MG63 (cell line): ENCODE measurements at places on chromosomes 16 and 17. TPM values are rescaled to one million over a fixed set of nuclear protein-coding genes. Genes with fewer than 3 reads are reported as not detected.

The PIRT gene
- total RNA-seq, result not detected in 2 replicates

- no peak for DNase-seq
Observed at GRCh38 chr16:26051063-26051462, 359.3 kb downstream of the HS3ST4 start.

The C17orf50 gene
- not detected in 2 replicates for total RNA-seq

DNA sequence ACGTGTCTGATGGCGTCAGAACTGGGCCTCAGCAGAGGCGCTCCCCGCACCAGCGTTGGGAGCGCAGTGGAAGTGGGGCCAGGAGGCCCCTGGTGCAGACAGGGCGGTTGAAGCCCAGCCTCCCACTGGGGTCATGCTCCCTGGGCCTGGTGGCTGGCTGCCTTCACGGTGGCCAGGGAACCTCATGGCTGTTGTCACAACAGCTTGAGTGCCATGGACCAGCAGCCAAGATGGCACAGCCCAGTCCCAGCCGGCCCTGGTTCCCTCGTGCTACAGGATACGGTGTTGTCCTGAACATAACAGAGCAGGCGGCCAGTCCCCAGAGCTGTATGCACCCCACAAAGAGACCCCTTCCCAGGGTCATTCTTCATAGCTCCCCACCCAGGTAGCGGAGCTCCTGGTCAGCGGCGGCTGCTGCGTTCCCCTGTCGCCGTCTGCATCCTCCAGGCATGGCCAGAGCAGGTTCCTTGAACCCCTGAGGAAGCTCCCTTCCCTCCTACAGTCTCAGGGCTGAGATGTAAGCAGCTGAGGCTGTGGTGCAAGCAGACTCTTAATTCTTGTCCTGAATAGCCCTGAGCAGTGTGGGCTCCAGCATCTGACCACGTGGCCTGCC, 29.7 kb downstream of the NME3 start:
- DNase-seq, result no peak

GRCh38 chr16:25005445-25006306, 9.5 kb downstream of the ARHGAP17 start:
- DNase-seq, result no peak

GRCh38 chr17:36921095-36921851, 16.0 kb upstream of the LHX1 start:
- no peak for DNase-seq

The CSH2 gene
- total RNA-seq, result not detected in 2 replicates

DNA sequence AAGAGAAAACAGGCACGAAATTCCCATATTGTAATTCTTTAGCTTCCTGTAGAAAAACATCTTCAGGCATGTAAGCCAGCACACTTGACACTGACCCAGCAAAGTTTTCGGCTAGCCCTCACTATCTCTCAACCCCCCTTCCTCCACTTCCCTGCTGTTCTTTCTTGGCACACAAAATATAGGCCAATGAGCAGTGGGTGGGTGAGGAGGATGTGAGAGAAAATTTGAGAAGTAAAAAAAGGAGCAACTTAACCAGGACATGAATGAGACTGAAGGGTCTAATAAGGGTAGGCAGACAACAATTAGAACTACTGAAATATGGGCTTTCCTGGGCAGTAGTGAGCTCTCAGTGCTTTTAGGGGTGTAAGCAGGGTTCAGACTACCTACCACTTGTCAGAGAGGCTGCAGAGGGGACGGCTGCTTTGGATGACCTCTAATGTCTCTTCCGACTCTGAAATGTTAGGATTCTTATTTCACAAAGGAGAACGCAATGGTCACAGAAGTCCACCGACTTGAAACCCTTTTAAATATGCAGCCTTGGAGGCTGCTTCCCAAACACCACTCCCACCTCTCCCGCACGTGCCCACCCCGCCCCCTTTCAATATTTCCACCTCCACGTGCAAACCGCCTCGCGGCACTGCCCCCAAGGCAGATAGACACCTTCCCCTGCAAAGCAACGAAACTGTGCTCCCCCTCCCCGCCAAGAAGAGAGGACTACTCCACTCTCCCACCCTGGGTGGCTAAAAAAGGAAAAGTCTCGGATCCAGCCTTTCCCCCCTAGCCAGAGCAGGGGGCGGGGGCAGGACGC, 889 bp downstream of the MBTD1 start:
- peak; percentile 55 for DNase-seq

GRCh38 chr16:77739559-77739892, 17.2 kb downstream of the NUDT7 start:
- DNase-seq, result peak; percentile 4

GRCh38 chr17:65328567-65328966, 191.4 kb downstream of the RGS9 start:
- DNase-seq, result no peak

DNA sequence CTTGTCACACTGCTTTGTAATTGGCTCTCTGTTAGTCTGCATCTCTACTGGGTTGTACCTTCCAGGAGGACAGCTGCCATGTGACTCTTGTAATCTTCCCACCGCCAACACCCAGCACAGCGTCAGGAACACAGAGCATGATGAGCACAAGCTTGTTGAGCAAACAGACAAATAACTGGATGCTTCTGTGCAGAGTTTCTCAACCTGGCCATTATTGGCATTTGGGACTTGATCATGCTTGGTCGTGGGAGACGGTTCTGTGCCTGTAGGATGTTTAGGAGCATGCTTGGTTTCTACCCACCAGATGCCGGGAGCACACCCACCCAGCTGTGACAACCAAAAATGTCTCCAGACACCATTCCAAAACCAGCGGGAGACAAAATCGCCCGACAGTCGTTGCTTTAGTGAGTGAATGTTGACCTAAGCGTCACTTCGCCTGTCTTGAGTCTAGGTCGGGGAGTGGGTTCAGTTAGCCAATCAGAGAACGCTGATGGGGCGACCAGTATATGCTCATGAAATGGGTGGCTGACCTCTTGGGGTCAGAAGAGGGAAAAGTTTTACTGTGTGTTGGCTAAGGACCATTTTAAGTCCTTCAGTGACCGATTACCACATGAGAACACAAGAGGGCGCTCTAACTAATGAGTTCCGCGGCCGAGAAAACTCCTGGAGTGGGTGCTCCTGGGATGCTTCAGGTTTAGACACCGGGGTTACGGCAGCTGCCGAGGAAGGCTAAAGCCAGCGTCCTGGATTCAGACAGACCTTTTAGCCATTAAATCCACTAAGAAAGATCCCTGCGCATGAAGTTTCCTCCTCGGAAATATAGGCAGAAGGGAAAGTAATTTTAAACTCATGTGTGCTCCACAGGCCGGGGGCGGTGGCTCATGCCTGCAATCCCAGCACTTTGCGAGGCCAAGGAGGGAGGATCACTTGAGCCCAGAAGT, 57.8 kb upstream of the TEX2 start:
- DNase-seq, result peak; percentile 68

DNA sequence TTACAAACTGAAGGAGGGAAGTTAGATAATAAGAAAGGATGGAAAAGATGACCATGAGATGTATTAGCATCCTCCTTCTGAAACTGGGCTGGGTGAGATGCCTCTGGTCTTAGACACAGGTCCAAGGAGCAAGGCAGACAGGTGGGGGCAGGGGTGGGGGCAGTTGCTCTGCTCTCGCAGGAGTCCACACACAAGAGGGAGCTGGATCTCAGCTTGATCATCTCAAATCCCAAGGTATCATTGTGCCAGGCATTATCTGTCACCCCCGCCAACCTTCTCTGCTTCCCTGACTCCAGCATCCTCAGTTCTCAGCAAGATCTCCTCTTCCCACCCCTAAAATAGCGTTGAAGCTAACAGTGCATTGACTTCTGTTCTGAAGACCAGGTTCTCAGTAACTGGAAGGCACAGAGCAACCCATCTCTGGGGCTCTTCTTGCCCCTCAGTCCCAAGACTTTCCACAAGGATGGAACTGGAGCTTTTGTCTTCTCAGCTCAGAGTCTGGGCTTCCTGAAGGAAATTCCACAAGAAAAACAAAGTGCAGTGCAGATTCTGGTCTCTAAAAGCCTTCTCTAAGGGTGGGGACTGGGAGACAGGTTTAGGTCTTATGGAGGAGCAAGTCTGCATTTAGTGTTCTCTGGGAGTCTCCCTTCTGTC, 1.6 kb downstream of the FLOT2 start:
- no peak for DNase-seq

The CCL3 gene
- not detected in 2 replicates for total RNA-seq

DNA sequence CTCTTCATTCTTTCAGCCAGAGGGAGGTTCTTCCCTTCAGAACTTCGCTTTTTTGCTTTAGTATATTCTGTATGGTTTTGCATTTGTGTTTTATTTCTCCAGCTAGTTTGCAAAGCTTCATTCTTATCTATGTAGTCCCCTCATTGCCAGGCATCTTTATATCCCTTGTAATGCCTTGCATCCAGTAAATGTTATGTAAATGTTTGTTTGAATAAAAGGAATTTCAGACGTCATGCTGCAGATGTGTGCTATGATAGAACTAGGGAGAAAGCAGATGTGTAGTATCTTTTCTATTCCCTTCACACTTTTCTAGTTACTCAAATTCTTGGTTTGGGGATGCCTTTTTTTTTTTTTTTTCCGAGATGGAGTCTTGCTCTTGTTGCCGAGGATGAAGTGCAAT, 62.6 kb upstream of the RASL10B start:
- DNase-seq, result no peak

GRCh38 chr16:54504372-54504771, 217.8 kb upstream of the IRX3 start:
- no peak for DNase-seq

GRCh38 chr17:35447499-35447898, 1.1 kb downstream of the SLFN13 start:
- no peak for DNase-seq

GRCh38 chr16:81521141-81521626, 76.6 kb downstream of the CMIP start:
- no peak for DNase-seq

DNA sequence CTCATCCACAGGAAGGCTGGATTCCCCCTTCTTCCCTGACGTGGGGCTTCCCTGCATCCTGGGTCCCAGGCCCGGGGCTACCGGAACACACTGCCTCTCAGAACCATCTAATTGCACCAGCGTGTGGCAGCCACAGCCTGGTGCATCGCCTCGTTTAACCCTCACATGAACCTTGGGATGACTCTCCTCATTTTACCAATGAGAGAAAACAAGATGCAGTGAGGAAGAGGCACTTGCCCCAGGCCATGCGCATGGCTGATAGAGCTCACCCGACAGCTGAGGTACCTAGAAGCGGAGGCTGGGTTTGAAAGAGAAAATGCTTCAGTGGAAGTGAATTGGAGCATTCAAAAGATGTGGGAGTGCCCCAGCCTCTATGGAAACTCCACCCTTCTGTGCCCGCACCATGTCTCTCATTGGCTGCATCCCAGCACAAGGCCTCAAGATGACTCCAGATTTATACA, 162.3 kb downstream of the KATNIP start:
- no peak for DNase-seq

The TNFSF13 gene
- 1.7 TPM in 1 of 2 replicates, not detected in the other for total RNA-seq

DNA sequence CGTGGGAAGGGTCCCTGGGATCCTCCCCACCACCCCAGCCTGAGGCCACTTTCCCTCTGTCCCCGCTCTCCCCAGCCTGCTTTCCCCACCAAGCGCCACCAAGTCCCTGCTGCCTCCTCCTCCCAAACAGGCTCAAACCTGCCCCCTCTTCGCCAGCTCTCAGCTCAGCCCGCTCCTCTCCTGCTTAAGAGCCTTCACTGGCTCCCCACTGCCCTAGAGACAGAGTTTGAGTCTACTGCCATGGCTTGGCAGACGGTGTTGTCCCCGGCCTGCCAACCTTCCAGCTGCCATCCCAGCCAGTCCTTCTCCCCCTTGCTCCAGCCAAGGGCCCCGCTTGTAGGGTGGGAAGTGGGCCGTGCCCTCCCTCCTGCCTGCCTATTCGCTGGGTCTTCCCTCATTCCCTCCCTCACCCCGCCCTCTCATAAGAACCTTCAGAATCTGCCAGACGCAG, 11.1 kb downstream of the IL4R start:
- no peak for DNase-seq

The HOXB1 gene
- not detected in 2 replicates for total RNA-seq

DNA sequence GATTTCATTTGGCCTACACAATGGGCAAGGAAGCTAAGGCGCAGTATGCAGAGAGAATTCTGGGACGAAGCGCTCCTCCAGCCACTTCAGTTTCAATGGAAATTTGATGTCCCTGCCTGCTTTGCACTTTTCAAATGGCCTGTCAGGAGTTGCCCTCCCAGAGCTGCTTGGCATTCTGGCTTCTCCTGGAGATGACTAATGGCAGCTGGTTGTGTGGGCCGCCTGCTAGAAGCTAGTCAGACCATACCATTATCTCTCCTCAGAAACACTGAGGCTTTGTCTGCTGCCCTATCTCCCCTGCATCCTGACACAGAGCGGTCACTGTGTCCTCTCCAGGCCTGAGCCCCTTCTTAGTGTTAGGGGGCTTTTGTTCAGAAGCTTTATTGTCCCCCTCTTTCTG, 180.1 kb downstream of the SPECC1 start:
- DNase-seq, result peak; percentile 75

The GNG13 gene
- not detected in 2 replicates for total RNA-seq

The PLEKHM1 gene
- total RNA-seq, result 3.1 and 14.7 TPM in 2 replicates

DNA sequence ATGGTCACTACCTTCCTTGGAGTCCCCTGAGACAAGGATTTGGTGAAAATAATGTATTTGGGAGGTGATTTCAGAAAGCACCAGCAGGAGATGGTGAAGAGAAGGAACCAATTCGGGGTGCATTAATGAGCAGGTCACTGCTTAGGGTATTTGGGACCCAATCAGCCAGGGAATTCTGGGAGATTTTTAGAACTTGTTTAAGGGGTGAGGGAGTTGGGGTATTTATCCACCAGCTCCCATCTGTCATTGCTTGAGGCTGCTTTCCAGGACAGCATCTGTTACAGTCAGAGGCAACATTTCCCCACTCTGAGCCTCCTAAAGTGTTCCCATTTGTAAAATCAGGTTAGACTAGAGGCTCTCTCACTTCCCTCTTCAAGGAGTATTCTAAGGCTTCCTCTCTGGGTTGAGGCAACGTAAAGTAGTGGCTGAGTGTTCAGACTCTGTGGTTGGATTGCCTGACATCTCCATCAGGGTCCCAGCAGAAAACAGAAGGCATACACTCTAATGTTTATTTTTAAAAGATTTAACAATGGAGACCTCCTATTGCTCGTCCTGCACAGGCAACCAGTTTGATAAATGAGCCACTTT, 60.9 kb downstream of the CLEC19A start:
- no peak for DNase-seq

The ST3GAL2 gene
- 8.9 and 9.2 TPM in 2 replicates for total RNA-seq

The MFSD6L gene
- not detected in 2 replicates for total RNA-seq

The HLF gene
- total RNA-seq, result 1.9 and 8.2 TPM in 2 replicates

The TMEM98 gene
- 7.4 and 24.3 TPM in 2 replicates for total RNA-seq

The SRL gene
- total RNA-seq, result 0.03 TPM in 1 of 2 replicates, not detected in the other
